ENCODE measurements at places on chromosomes 6 and 20.

DNA sequence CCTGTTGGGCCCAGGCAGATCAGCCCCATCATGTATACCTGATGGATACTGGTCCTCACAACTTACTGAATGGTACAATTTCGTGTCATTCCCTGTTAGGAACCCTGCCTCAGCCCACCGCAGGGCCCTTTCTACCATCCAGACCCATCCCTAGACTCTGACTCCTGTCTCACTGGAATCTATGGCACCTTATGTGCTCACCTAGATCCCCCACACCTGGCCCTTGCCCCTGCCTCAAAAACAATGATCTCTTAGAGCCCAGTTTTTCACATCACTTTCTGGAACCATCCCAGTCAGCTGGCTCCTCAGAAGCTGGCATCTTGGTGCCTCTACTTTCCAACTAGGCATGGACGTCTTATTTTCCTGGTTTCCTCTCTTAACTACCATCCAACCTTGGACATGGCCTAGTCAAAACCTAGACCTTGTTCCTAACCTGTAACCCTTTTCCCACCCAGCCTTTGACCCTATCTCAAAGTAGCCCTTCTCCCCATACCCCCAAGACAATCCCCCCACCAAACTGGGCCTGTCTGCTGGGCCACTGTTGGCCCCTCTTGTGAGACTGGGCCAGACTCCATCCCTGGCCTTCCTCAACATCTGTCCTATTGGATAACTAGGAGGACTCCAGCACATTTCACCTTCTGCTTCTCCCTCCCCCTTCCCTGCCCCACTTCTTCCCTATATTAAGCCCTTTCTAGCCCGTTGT is 981 bp downstream of the HM13 start:
- DNase-seq, result no peak

DNA sequence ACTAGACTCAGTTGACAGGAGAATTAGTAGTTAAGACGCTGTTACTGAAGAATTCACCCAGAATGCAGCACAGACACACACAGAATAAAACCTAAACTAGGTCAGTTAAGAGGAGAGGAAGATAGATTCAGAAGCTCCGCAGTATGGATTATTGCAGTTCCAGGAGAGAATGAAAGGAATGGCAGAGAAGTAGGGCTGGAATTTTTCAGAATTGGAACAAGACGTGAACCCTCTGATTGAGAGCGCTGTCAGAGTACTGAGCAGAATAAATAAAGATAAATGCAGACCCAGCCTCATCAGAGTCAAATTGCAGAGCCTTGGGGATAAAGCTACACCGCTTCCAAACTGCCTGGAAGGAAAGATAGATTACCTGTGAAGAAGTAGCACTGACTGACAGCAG is 344.6 kb downstream of the FARS2 start:
- DNase-seq, result no peak

GRCh38 chr6:31805939-31806469 is 762 bp downstream of the LSM2 start:
- DNase-seq, result no peak

- no peak for DNase-seq
Measured at GRCh38 chr20:9506280-9506821, 8.0 kb upstream of the LAMP5 start.

GRCh38 chr6:30722280-30723112 is 2.3 kb downstream of the TUBB start:
- peak; percentile 63 for DNase-seq

GRCh38 chr6:36772397-36772796 is 66.8 kb downstream of the CPNE5 start:
- no peak for DNase-seq

DNA sequence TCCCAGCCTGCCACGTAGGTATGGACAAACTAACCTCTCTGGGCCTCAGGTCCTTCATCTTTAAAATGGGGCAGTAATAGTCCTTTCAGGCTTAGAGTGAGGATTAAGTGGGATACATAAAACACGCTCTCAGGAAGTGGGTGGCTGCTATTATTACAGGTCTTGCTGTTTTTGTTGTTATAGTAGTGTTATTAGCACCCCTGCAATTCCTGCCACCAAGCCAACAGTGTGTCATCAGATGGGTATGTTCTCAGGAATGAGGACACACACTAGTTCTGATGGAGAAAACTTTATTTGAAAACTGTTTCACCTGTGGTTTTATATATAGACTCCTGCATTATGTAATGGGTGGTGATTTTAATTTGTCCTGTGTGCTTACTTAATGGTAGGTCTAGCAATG is 131.7 kb downstream of the LRRC1 start:
- no peak for DNase-seq

- DNase-seq, result peak; percentile 16
Measured at GRCh38 chr6:64280569-64280968, 645.0 kb downstream of the PHF3 start.

DNA sequence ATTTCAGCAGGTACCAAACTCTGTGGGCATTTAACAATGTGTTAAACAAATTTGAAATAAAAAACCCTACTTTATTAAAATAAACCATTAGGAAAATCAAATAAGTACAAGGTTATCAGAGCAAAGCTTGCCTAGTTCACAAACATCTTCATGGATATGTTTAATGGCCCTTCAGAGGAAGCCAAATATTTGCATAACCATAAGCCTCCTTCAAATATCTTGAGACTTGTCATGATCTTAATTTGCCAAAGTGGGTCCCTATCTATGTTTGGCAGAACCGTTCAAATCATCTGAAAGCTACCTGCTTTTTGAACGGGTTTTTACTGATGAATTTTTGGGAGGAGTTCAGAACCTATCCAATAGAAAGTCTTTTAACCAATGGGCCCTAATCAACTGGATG is 176.3 kb downstream of the BACH2 start:
- DNase-seq, result no peak

DNA sequence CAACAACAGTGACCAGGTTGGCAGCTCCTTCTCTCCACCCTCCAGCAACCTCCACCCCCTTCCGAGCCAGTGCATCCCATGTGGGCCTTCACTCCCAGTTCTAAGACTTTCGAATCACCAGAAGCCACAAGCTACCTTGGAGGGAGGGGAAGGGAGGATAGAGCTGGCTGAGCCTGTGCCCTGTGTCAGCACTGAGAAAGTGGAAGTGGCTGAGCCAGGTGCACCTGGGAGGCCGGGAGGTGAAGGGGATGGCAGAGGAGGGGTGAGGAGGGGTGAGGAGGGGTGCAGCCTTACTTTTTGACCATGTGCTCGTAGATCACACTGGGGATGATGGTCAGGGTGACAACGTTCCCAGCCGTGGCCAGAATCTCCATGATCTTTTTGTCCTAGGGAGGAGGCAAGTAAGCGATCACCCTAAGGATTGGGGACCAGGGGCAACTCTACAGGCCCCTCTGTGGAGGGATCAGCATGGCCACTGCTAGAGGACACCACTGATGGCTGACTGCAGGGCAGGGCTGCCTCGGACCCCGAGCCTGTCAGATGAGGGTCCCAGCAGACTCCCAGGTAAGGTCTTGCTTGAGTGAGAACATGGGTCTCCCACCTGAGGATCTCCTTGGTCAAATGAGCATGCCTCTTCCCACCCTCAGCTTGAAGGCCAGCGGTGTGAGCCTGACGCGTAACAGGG is 18.3 kb downstream of the SDCBP2 start:
- no peak for DNase-seq

DNA sequence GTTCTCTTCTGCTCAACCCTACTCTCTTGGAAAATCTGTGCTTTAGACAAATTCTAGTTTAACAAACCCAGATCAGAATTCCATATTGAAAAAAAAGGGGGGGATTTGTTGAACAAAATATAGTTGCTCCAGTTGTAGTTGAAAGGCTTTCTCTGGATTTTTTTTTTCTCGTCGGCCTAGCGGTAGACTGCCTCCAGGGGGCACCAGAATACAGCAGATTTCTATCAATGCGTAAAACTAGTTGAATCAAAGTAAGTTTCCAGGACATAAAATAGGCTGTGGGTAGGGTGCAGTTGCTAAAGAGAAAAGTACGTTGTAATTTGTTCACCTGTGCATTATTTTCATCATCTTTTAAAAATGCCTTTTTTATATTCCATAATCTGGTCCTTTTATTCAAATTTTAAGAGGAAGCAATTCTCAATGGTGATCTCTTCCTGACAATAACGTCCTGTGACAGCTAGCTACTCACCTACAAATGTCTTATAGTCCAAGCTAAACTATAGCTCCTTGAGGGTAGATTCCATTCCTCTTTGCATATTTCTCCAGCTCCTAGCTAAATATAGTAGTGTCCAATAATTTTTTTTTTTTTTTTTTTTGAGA is 105.4 kb downstream of the PERP start:
- DNase-seq, result peak; percentile 50

- DNase-seq, result no peak
Measured at GRCh38 chr6:39298061-39298460, 16.2 kb downstream of the KCNK17 start.

DNA sequence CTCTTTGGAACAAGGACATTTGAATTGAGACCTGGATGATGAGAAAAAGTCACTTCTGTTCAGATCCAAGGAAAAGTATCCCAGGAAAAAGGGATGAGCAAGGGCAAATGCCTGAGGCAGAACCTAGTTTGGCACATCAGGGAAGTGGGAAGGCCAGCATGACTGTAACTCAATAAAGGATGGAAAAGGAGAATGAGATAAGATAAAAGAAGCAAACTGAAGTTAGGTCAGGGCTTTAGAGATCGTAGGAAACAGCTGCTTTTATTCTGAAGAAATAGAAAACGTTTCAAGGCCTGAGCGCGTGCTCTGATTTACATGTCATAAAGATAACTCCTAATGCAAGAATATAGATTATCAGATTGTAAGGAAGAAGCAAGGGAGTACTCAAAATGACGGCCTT is 450.0 kb downstream of the FRK start:
- no peak for DNase-seq

DNA sequence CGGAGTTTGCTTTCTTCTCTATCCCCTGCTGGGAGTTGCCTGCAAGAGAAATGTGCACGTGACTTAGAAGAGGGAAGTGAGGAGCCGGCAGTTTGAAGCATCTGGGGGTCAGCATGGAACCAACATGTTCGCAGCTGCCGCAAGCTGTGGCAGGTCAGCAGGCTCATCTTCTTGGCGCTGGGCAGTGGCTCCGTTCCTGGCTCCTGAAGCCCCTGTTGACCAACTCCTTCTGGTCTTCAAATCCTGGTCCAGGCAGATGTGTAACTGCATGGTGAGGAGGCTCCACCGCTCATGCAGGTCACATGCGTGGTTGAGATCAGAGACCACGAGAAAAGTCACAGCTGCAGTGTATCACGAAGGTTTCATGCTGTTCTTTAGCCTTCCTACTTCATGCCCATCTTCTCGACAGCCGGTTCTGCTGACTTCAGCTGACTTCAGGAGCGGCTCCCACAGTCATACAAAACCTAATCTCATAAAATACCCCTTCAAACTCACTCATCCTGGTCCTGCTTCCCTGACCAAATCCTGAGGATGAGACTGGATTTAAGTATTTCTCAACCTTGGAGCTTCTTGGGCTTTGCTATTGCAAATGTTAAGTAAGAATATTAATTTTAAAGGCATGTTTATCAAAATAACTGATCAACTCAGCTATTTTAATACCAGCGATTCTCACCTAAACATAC is 44.9 kb upstream of the BCAS1 start:
- DNase-seq, result no peak

DNA sequence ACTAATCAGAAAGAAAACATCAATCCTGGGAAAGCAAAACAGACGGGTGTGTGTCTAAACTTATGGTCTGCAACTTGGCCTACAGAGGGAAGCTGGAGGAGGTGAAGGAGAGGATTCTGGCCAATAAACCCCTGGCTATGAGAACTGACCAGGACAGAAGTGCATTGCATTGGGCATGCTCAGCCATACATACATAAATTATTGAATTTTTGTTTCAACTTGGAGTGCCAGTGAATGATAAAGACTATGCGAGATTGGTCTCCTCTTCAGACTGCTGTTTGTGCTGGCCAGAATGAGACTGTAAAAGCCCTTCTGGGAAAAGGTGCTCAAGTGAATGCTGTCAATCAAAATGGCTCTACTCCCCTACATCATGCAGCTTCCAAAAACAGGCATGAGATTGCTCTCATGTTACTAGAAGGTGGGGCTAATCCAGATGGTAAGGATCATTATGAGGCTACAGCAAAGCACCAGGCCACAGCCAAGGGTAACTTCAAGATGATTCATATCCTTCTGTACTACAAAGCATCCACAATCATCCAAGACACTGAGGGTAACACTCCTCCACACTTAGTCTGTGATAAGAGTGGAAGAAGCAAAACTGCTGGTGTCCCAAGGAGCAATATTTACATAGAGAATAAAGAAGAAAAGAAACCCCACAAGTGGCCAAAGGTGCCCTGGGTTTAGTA is 17.4 kb downstream of the ADNP start:
- DNase-seq, result no peak

- DNase-seq, result no peak
Measured at GRCh38 chr6:159311618-159312017, 142.4 kb downstream of the FNDC1 start.

- no peak for DNase-seq
Measured at GRCh38 chr20:46646659-46647380, 4.4 kb downstream of the SLC13A3 start.

GRCh38 chr6:98657764-98658163 is 176.6 kb upstream of the POU3F2 start:
- DNase-seq, result no peak

DNA sequence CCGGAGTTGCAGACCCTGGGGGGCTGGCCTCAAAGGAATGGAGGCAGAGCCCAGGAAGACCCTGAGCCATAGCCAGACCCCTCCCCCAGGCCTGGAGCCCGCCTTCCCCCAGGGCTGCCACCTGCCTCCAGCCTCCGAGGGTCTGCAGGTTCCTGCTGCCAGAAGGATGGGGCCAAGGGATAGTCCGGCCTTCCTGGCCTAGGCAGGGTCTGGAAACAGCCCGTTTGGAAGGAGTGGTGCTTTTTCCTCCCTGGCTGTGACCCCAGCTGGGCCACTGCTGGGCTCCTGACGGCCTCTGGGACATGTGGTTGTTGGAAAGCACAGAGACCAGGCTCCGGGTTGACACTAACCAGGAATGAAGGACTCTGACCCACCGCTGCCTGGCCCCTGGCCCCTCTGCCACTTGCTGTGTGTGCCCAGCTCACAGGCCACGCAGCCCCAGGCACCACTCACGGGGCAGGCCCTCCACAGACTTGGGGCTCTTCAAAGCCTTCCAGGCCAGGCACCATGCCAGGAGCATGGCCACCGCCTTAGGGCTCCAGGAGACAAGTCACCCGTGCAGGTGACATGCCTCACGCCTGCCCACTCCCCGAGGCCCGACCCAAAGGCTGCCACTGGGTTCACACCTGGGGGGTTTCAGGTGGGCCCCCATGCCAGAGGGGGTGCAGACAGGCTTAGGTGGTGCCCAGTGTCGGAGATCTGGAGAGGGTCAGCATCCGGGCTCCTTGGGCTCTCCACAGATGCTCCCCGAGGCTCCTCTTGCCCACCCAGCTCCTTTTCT is 3.9 kb upstream of the LAMA5 start:
- no peak for DNase-seq

DNA sequence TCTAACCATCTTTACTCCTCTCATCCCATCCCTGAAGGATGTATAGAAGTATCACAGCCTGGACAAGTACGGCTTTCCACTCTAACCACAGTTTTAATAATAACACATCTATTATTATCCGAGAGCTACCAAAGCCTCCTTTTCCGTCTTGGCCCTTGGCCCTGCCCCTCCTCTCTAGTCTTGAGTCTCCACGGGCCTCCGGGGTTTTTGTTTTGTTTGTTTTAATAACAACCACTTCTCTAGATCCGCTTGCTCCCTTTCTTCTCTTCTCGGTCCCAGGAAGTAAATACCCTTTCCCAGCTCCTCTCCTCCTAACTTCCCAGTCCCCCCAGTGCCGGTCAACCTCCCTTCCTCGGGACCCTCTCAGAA is 661 bp downstream of the LCA5 start:
- DNase-seq, result no peak

- DNase-seq, result no peak
Measured at GRCh38 chr20:54624706-54625390, 149.5 kb downstream of the DOK5 start.

Measured in GM13977 (cell line).